Type B pancreatic cell (in vitro differentiated cells): ENCODE measurements at places on chromosomes 2 and 18. TPM values are rescaled to one million over a fixed set of nuclear protein-coding genes. Genes with fewer than 3 reads are reported as not detected.
A peak's percentile ranks its signal among the peaks of the same experiment; 100 is the strongest.

Gene ABCG8
- 0.31 TPM in 1 of 2 replicates, not detected in the other for total RNA-seq

Gene RNF181
- 70.2 and 78.8 TPM in 2 replicates for total RNA-seq

Gene COL3A1
- total RNA-seq: 282 and 1,124 TPM in 2 replicates

Gene MAP3K19
- total RNA-seq: 0.24 and 1.1 TPM in 2 replicates

Gene SCYGR4
- total RNA-seq: not detected in 2 replicates

Gene HNMT
- 11.6 and 12.1 TPM in 2 replicates for total RNA-seq

GRCh38 chr2:127069536-127069935, 37.4 kb downstream of the BIN1 start:
- DNase-seq: no peak
- H3K4me1 ChIP-seq: peaks cover 14% of the 10 kb centered on the region
- H3K36me3 ChIP-seq: peaks cover 3% of the 10 kb centered on the region
- no peak overlapping the region for H3K4me3 ChIP-seq
- H3K27ac ChIP-seq: peak overlapping the region; percentile 61

- no peaks in the 10 kb centered on the region for H3K27me3 ChIP-seq
- H3K36me3 ChIP-seq: peaks cover 3% of the 10 kb centered on the region
- H3K27ac ChIP-seq: peak overlapping the region; percentile 6
- H3K4me1 ChIP-seq: no peaks in the 10 kb centered on the region
- H3K4me3 ChIP-seq: no peak overlapping the region
Observed at GRCh38 chr18:2588666-2589344, 17.4 kb downstream of the NDC80 start.

DNA sequence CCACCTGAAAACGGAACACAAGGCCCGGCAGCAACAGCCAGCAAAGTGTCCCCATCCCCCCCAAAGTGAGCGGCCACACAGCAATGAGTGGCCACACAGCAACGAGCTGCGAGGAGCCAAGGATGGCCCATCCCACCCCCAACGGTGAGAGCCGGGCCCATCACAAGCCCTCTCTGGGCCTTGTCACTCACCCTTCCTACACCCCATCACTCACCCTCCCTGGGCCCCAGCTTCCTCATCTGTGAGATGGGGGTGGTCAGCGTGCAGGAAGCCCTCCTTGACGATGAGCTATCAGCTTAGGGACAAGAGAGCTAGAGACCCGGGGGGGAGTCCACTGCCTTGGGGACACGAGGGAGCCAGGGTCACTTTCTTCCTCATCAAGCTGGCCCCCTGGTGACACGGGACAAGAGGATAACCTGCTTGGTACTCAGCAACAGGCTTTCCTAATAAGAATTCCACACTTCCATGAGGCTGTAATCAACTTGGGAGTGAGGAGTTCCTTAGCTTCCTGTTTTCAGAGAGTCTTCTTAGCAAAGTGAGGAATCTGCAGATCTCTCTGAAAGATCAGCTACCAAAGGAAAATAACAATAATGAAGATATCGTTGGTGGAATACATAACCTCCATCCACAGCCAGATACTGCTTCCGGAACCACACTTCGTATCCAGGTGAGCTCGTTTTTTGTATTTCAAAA, 92.8 kb downstream of the HDAC4 start:
- peak; percentile 51 for DNase-seq
- no peaks in the 10 kb centered on the region for H3K27me3 ChIP-seq
- peak overlapping the region; percentile 80 for H3K27ac ChIP-seq
- no peak overlapping the region for H3K4me3 ChIP-seq
- peaks cover 69% of the 10 kb centered on the region for H3K4me1 ChIP-seq
- no peaks in the 10 kb centered on the region for H3K36me3 ChIP-seq

DNA sequence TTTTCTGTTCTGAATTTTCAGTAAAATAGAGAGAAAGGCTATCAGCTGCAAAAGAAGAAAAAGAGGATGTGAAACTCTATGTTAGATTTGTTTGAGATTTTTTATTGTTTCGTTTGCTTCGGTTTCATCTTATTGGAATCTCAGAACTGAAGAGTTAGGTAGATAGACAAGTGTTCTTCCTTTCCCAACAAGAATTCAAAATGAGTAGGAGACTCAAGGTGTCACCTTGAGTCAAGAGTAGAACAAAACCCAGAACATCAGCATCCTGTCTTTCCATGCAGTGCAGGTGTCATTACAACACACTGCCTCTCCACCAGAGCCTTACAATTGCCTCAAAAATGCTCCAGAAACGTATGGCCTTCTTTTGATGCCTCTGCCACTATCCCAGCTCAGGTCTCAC, 21.1 kb downstream of the NBAS start:
- no peak overlapping the region for H3K27ac ChIP-seq
- no peaks in the 10 kb centered on the region for H3K27me3 ChIP-seq
- no peak overlapping the region for H3K4me3 ChIP-seq
- peaks cover 31% of the 10 kb centered on the region for H3K36me3 ChIP-seq

- no peak for DNase-seq
- no peaks in the 10 kb centered on the region for H3K36me3 ChIP-seq
- H3K4me1 ChIP-seq: peaks cover 10% of the 10 kb centered on the region
- no peaks in the 10 kb centered on the region for H3K27me3 ChIP-seq
Observed at GRCh38 chr18:55795101-55795669, 207.2 kb upstream of the TCF4 start.
